Natural killer cell (primary cell): ENCODE measurements at places on chromosomes 11 and 22.

DNA sequence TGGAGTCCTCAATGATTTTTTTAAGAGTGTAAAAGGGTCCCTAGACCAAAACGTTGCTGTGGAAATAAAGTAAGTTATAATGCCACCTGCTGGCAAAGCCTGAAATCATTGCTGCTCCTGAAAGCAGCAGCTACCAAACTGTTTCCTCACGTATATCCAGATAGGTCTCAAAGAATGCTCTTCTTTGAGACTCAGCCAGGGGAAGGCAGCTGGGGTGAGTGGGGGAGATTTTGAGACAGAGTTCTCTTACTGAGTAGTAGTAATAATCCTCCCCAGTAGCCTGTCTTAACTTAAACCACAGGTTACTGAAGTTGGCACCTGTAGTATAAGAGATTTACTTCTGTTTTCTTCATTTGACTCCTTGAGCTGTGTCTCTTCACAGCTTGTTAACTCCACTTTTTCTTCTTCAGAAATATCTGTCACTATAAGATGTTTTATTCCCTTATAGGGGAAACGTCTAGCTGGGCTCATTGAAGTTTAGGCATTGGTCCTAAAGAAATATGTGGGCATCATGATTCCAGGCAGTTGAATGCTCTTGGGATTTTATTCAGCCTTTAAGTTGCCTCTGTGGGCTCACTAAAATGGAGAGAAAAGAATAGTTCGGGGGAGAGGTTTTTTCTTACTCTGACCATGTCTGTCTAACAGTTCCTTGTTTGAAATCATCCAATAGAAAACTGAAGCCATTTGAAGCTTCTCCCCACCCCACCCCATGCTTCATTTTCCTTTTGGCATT lies 77.9 kb downstream of the BTBD10 start:
- DNase-seq, result no peak

- DNase-seq, result peak; percentile 22
These were observed at the start of gene LDLRAD3 for GRCh38 chr11:35943713-35944502. LDLRAD3 (plus strand) TSS chr11:35944062; CDS start chr11:35944099, 37 bp downstream.

DNA sequence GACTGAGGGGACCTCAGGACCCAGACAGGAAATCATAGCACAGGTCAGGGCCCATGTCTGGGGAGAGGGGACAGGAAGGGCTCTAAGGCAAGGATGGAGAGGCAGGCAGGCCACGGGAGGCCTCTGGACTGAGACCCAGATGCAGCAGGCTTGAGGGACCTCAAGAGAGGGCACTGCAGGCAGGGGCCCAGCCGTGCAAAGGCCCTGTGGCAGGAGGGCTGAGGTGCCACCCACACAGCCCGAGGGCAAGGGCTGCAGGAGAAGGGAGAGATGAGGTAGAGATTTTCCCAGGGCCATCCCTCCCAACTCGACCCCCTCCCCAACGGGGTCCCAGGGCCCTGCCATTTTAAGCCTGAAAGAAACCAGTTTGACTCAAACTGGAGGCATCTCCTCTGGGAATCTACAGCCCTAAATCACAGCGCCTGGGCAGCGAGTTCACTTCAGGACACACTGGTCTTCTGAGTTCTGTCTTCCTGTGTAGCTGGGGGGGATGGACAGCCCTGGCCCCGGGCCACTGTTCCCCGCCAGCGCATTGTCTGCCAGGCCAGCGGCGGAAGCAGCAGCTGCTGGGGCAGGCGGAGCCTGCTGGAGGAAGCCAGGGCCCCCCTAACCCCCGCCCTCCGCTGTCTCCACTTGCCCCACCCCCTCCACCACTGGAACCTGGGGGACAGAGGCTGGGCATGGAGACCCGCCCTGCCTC lies 20.3 kb upstream of the WNT7B start:
- no peak for DNase-seq

DNA sequence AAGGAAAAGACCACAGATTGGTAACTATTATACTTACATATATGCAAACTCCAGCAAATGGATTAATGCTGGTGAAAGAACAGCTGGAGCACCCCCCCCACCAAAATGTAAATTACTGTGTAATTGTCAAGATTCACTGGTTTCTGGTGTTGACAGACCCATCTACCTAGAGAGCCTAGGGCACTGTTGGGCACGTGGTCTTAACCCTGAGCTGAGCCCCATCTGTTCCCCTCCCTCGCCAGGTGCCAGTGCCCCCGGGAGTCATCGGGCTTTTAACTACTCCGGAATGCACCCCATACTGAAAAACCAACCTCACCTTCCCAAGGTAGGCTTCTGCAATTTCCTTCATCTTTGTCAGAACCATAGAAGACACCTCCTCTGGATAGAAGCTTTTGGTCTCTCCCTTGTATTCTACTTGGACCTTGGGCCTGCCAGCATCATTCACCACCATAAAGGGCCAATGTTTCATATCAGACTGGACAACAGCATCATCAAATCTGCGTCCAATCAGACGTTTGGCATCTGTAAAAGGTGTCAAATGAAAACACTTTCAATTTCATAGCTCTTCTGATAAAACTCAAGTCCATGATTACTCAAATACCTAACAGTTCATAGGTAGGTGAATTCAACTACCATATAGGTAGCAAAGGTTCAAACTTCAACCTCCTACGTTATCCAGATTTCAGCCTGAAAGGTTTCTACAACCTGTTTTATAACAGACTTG lies 1.5 kb downstream of the HSPA8 start:
- DNase-seq, result no peak

GRCh38 chr11:62370743-62371440 lies 33.6 kb downstream of the ASRGL1 start:
- DNase-seq, result peak; percentile 29

DNA sequence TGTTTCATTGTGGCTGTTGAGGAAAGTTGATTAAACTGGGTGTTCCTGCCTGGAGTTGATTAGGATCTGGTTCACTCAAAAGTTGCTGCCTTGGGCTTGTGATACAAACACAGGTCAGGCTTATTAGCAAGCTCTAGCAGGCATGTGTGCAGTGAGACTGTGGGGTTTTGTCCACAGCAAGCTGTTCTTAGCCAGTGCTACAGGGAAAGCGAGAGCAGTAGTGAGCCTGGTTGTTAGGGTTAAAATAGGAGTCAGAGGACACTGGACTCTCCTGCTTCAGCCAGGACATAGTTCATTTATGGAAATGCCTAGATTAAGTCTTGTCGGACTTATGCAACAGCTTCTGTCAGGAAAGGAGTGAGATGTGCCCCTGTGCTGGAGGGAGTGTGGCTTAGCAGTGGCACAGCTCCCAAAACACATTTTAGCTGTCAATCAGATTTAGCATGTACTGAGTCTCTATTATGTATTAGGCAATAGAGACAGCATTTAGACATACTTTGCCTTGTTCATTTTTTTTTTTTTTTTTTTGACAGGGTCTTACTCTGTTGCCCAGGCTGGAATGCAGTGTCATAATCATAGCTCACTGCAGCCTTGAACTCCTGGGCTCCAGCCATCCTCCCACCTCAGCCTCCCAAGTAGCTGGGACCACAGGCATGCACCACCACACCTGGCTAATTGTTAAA lies 8.7 kb downstream of the SNRPD3 start:
- no peak for DNase-seq

DNA sequence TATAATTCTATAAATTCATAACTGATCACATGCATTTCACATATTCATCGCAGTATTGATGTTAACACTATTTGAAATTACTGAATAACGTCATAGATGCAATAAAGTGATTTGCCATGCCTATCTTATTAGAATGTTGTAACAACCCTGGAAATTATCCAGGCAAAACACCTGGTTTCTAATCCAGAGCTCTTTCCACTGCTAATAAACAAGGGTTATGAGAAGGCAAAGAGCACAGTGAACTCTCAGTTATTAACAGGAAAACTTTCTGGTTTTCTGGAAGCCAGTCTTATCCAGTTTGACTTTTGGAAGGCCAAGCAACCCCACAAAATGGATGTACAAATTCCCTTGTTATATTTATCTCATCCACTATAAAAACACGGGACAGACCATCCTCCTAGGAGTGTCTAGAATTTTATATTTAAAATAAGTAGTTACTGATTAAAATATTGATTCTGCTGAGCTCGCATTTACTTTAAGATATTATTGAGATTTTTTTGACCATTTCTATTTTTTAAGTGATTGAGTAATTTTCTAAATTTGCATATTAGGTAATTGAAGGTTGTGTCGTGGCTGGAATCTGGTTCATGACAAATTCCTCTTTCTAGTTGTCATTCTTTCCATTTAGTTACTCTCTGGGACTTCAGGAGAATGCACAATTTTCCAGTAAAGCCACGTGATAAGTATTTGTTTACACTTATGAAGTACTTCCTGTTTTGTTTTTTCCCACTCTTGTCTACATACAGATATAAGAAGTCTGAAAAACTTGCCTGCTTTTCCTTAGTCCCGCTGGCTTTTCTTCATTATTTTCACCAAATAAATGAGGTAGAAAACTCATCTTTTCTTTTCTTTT lies 47.9 kb downstream of the DCUN1D5 start:
- no peak for DNase-seq

DNA sequence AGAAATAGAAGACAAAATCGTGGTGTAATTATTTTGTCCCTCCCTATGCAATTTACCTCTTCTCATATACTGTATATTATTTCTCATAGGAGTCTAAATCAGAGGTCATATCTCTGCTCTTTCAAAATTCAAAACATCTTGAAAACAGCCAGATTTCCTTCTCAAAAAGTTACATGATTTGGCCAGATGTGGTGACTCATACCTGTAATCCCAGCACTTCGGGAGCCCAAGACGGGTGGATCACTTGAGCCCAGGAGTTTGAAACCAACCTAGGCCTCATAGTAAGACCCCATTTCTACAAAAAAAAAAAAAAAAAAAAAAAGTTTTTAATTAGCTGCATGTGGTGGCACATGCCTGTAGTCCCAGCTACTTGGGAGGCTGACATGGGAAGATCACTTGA lies 29.0 kb upstream of the DNAJB7 start:
- no peak for DNase-seq

GRCh38 chr11:105033781-105034180 lies 1.2 kb downstream of the CASP1 start:
- DNase-seq, result no peak

DNA sequence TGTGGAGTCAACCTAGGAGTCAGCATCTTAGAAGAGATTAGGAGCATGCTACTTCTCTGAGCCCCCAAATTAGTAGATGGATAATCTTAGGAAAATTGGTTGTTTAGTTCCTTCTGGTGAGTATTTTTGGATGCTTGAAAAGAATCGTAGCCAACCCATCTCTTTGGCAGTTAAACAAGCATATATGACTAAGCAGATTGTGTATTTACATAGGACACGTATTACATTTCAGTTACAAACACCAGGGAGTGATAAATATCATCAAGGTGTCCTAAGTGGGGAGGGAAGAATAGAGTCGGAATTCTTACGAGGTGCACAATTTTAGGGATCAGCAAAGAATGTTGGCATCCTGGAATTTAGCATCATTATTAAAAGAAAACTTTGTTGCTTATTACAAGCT lies 13.5 kb downstream of the PLET1 start:
- no peak for DNase-seq

- DNase-seq, result no peak
These were observed 7.7 kb downstream of the BLID start for GRCh38 chr11:122108192-122108799.
